Dermis microvascular lymphatic vessel endothelial cell (primary cell): ENCODE measurements at places on chromosomes 7 and 10. TPM values are rescaled to one million over a fixed set of nuclear protein-coding genes. Genes with fewer than 3 reads are reported as not detected.

ZNF239 gene
- 0.13 and 0.25 TPM in 2 replicates for total RNA-seq

SLC18A3 gene
- total RNA-seq: not detected in 2 replicates

STEAP1B gene
- total RNA-seq: 2.9 and 10.9 TPM in 2 replicates

DPYSL4 gene
- 5.6 and 5.8 TPM in 2 replicates for total RNA-seq

BICC1 gene
- under 0.01 TPM in 1 of 2 replicates, not detected in the other for total RNA-seq

AKR1D1 gene
- not detected in 2 replicates for total RNA-seq

SPAM1 gene
- total RNA-seq: not detected in 2 replicates

NPSR1 gene
- not detected in 2 replicates for total RNA-seq

PCGF5 gene
- 33.9 and 34.1 TPM in 2 replicates for total RNA-seq

VCL gene
- 58.5 and 71.2 TPM in 2 replicates for total RNA-seq

CNPY1 gene
- not detected in 2 replicates for total RNA-seq

NUTM2E gene
- 0.13 TPM in 1 of 2 replicates, not detected in the other for total RNA-seq

LRGUK gene
- total RNA-seq: under 0.01 and 0.13 TPM in 2 replicates

DNA sequence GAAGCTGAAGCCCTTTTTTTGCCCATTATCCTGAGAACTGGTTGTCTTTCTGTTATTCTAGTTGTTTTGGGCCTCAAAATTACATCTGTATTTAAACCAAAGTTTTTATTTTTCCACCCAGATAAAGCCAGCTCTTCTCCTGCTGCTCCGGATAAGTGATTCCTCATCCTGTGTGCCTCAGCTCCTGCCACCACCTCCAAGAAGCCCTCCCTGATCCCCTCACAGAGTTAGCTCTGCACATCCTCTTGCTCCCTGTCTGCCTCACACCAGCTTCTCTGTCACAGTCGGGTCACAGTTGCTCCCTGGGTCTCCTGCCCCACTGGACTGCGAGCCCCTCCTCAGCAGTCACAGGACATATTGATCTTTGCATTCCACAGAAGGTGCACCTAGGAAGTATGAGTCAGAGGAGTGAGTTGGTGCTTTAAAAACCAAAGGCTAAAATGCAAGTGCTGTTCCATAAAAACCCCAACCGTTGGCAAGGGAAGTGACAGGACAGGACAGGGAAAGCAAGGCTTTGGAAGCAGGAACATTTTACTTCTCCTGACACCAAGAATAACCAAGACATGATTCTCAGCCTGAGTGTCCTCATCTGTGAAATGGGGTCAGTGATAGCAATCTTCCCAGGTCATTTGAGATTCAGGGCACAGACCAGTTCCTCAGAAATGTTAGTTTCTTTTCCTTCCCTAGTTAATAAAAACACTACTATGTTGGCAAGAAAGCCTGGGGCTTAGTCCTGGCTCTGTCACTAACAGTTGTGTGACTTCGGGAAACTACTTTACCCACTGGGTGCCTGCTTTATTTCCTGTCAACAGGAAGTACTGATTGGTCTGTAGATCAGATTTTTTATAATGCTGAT lies 36.5 kb upstream of the EEPD1 start:
- DNase-seq: peak; percentile 24

GRCh38 chr10:43861966-43862751 lies 213.5 kb upstream of the ZNF32 start:
- DNase-seq: peak; percentile 94

DNA sequence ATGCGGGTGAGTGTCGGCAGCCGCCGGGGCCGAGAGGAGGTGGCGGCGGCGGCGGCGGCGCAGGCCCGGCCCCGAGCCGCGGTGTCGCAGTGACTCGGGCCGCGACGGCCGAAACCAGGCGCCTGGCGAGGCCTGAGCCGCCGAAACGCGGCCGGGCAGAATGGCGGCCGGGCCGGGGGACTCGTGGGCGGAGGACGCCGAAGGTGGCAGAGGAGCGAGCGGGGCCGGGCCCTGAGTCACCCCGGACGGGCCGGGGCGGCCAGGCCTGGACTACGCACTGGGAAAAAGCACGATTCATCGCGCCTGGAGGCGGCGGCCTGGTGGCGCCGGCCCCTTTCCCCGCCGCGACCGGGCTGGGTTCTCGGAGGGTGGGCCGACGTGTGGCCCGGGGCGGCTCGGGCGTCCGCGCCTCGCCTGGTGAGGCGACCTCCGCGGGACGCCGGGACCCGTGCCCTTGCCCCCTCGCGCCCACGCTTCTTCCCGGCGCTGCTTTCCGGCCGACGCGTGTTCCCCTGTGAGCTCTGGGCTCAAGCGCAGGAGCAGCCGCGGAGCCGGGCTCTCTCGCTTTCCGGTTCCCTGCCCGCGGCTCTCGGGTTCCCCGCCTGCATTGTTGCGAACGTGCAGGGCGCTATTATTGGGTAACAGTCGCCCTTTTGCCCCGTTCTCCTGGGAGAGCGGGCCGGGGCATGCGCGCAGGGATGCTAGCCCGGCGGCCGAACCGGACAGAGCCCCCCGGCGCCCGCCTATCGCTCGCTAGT lies 500 bp downstream of the CUL1 start:
- DNase-seq: no peak

- DNase-seq: no peak
These were observed 170.2 kb downstream of the PPP1R17 start for GRCh38 chr7:31857172-31857571.

DNA sequence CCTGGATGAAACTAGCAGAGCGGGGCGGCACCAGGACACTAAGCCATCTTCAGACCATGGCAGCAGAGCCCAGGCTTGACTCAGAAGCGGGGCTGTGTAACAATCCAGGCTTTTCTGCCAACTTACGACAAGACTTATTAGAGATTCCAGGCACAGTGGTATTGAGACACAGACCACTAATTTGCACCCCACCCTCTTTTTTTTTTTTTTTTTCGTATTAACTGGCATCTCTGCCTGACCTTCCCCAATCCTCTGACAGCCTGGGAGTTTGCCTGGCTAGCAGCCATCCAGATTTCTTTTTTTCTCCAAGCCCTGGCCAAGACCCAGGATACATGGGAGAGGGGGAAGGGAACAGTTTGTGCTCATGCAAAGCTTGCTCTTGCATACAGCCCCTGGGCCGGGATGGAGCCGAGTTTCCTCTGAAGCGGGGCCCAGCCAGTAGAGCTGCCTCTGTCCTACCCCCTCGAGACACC lies 182.4 kb downstream of the PLXNA4 start:
- no peak for DNase-seq

DNA sequence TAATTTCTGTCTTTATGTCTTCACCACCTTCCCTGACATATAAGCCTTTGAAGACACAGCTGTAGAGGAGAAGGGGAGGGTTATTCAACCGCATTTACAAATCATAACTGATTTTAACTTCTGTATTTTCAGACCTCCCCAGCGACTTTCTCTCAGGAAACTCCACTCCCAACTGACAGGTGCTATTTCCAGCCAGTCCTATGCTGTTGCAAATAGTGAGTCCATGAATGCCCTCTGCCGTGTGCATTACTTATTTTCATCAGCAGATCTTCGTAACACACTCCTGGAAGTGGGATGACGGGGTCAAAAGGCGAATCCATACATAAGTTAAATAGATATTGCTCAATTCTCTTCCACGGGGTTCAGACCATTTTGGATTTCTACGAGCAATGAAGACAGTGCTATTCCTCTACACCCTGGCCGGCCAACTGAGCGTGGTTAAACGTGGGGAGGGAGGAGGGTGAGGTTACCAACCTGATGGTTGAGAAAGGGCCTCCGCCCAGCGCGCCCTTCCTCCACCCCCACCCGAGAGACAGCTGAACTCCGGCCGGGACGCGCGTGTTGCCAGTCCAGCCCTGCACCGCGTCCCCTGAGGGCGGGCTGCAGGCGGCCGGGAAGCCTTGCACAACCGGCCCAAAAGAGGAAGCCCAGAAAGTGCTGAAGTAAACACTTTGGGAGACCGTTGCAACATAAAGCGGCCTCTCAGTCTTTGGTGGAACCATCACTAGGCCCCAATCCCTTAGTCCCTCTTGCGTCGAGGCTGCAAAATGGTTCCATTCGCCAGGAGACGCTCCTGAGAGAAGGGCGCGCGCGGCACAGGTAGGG lies at the start of gene APBB1IP:
Gene APBB1IP, plus strand, starts transcription at position 705 of the 825 bp plus-strand sequence. CDS start 53,986 bp downstream, outside the sequence.
- DNase-seq: no peak

GRCh38 chr7:14858866-14859265 lies 43.7 kb downstream of the DGKB start:
- DNase-seq: no peak

DNA sequence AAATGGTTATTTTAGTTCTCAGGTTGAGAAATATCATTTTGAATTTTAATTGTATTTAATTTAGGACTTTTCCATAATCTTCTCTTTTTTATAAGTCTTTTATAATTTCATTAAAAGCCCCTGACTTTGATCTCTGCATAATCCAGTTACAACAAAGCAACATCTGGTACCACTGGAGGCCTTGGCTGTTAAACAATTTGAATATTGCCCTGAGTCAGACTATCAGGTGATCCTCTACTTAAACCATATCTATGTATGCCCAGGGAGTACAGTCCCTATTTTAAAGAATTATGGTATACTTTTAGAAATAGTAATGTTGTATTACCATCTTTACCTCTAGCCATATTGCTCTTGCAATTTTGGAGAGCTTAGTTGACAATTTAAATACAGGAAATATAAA lies 119.1 kb downstream of the MAGI2 start:
- no peak for DNase-seq

- no peak for DNase-seq
These were observed 29.1 kb downstream of the MKX start for GRCh38 chr10:27716521-27716920.

GRCh38 chr10:63865210-63865609 lies 344.0 kb downstream of the REEP3 start:
- no peak for DNase-seq

GRCh38 chr10:122019414-122019975 lies 30.5 kb downstream of the TACC2 start:
- DNase-seq: no peak

DNA sequence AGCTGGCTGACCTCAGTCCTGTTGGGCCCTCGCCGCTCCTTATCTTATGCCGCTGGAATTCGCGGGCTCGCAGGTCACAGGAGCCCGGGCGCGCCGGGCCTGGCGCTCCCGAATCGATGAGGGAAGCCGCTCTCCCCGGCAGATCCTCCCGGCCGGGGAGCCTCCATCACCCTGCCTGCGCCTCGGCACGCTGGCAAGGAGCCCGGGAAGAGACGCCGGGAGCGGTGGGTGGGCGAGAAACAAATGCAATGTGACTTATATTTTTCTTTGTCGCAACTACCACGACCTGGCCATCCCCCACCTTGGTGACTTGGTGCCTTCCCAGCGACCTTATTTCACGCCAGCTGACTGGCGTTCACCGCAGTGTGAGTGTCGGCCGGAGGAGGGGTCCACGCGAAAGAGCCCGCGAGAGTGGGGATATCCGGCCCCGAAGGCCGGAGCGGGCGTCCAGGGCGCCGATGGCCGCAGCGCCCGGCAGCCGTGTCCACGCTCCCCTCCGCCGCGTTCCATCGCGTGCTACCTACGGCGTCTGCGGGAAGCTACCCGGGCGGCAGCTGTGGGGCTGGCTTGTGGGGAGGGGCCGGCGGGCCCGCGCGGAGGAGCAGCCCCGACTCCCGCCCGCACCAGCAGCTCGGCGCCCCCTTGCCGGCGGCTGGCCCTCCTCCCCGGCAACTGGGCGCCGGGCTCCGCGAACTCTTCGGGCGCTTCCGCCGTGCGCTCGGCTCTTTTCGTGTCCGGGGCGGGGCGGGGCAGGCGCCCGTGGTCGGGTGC lies 494 bp upstream of the BMPR1A start:
- DNase-seq: no peak

DNA sequence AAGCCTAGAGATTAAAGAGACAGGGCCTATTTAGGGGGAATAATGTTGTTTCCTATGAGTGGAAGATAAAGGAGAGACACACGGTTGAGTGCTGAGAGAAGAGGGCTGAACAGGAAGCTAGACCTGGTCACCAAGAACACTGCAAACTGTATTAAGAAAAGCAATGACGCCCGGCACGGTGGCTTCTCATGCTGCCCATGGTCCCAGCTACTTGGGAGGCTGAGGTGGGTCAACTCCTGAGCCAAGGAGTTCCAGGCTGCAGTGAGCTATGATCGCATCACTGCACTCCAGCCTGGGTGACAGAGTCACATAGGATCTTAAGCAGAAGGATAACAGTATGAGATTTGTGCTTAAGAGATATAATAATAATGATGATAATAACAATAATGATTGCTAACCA lies 19.7 kb upstream of the OTUD1 start:
- DNase-seq: no peak

DNA sequence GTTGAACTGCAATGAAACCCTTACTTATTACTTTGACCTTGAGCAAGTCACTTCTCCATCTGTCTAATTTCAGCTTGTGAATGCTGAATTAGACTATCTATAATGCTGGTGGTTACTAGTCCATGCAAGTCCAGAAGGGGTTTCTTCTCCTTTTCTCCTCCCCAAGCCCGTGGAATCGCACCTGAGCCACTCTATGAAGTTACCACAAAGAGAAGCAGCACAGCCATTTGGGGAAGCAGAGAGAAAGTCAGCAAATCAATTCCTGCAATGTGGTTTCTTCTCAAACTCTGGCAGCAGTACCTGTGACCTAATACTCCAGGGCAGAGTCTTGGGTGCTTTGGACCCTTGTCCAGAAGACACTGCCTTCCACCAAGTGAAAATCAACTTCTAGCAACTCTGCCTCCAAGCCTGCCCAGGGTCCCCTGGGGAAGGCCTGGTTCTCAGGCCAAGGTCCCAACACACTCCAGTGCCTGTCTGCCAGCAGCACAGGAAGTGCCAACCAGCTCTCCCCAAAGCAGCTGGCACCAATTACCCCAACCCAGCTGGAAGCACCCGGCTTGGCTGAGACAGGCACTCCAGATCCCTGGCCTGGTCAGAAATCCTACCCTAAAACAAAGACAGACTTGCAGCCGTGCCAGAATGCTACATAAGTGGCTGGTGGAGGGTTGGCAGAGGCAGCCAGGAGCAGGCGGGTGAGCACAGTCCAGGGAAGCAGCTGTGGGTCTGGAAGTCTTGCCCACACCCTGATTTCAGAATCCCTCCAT lies 200.3 kb downstream of the LSM5 start:
- DNase-seq: no peak

GRCh38 chr10:43822631-43823580 lies 174.2 kb upstream of the ZNF32 start:
- no peak for DNase-seq

- DNase-seq: peak; percentile 55
These were observed 32.5 kb upstream of the EIF4H start for GRCh38 chr7:74141705-74142104.

GRCh38 chr10:93746844-93747284 lies 10.9 kb upstream of the LGI1 start:
- no peak for DNase-seq

GRCh38 chr7:41107330-41107937 lies 595.5 kb downstream of the INHBA start:
- DNase-seq: peak; percentile 12

GRCh38 chr10:35638101-35638500 lies 4.0 kb downstream of the FZD8 start:
- DNase-seq: no peak

GRCh38 chr7:83524277-83525075 lies 124.5 kb downstream of the SEMA3E start:
- no peak for DNase-seq

GRCh38 chr7:140260352-140261104 lies 83.7 kb upstream of the KDM7A start:
- peak; percentile 29 for DNase-seq

GRCh38 chr7:94109556-94109955 lies 105.4 kb upstream of the BET1 start:
- DNase-seq: no peak

GRCh38 chr7:41201021-41201420 lies 501.9 kb downstream of the INHBA start:
- no peak for DNase-seq
